PC-9 (cell line): ENCODE measurements at places on chromosomes 2 and 18. TPM values are rescaled to one million over a fixed set of nuclear protein-coding genes. Genes with fewer than 3 reads are reported as not detected.

The CTAGE1 gene
- total RNA-seq = not detected in 2 replicates

The GORASP2 gene
- total RNA-seq = 74.7 and 110 TPM in 2 replicates

The OR6B2 gene
- not detected in 2 replicates for total RNA-seq

The EFHD1 gene
- total RNA-seq = 10.6 and 15.0 TPM in 2 replicates

The DYTN gene
- total RNA-seq = not detected in 2 replicates

The PLGLB1 gene
- total RNA-seq = 2.7 and 5.7 TPM in 2 replicates

The STPG4 gene
- total RNA-seq = 6.5 and 8.7 TPM in 2 replicates

The SMCHD1 gene
- total RNA-seq = 44.9 and 73.7 TPM in 2 replicates

The CRYBA2 gene
- not detected in 2 replicates for total RNA-seq

The TEKT4 gene
- 0.15 TPM in 1 of 2 replicates, not detected in the other for total RNA-seq

GRCh38 chr18:24659827-24660720 lies 199.6 kb downstream of the HRH4 start:
- DNase-seq = no peak

DNA sequence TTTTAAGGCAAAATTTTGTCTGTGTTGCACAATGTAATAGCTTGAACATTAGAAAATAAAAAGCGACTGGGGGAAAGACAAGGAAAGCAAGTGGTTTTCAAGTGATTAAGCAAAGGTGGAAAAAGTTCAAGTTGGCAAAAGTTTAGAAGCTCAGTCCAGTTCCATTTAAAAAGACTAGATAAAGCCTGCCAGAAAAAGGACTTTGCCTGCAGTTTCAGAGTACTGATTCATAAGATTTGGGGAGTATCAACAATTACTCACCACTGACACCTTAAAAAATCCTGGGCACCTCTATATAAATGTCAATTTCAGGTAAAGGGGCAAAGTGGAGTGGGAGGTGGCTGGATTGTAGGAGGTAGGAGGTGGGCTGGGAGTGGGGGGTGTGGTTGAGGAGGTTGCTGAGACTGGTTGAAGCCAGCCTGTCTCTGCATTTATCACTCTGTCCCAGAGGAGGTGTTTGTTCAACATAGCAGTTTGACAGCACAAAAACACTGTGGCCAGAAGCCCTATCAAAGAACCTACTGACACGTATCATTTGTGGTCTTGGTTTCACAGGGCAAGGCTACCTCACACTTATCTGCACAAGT lies 14.6 kb downstream of the ZEB2 start:
- no peak for DNase-seq

DNA sequence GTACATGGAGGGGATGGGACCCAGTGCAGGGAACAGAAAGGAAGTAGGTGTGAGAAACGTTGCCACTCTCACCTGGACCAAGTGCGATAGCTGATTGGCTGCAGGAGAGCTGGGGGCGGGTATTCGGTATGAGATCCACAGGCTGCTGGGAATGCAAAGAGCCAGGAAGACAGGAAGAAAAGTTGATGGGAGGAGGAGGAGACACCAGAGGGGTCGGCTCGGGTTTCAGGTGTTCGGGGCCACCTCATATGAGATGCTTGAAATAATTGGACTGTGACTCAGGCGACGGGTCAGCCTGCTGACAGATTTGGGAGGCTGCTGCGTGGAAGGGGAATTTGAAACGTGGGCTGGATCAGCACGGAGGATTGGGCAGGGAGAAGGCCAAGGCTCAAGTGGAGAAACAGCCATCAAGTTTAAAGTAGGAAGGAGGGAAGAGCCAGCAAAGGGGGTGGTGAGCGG lies 65.1 kb downstream of the MRPS9 start:
- DNase-seq = no peak

DNA sequence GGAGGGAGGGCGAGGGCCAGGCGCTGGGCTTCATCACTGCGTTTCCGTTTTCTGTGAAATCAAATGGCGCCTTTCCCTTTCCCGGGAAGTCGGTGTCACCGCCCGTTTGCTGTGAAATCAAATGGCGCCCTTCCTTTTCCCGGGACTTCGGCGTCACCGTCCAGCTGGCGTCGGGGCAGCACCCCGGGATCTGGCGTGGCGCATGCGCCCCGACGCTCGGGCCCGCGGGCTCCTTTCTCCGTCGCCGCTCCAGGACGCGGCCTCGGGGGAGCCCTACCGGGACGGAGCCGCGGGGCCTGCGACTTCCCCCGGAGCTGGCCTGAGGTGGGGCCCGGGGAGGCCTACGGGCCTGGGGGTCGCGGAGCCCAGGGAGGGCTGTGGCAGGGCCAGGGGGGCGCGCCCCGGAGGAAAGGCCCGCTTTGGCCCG lies at the start of gene FAM228A:
Gene FAM228A (plus strand): TSS at position 203 of the 427 bp plus-strand sequence. CDS start 428 bp downstream, outside the sequence.
- DNase-seq = no peak

GRCh38 chr2:66525606-66526005 lies 90.7 kb downstream of the MEIS1 start:
- no peak for DNase-seq

GRCh38 chr2:76866464-76866863 lies 655.7 kb downstream of the LRRTM4 start:
- DNase-seq = no peak

GRCh38 chr2:101027852-101028251 lies 25.8 kb downstream of the RPL31 start:
- DNase-seq = no peak

DNA sequence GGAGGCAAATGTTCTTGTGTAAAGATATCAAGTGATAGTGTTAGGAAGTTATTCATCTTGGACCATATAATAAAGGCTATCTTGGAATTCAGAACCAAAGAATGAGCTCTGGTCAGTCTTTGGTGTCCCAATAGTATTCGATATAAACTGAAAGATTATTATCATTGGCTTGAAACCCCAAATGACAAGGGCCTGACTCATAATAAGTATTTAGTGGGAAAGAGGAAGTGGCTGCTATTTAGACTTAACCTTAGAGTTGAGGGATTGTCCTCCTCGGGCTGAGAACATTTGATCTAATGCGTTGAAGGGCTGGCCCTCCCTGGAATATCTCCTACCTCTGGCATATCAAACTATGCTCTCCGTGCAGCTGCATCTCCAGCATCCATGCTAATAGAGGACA lies 67.5 kb downstream of the CDH20 start:
- no peak for DNase-seq

- no peak for DNase-seq
Measured at GRCh38 chr2:170601489-170601888, 113.6 kb upstream of the SP5 start.

DNA sequence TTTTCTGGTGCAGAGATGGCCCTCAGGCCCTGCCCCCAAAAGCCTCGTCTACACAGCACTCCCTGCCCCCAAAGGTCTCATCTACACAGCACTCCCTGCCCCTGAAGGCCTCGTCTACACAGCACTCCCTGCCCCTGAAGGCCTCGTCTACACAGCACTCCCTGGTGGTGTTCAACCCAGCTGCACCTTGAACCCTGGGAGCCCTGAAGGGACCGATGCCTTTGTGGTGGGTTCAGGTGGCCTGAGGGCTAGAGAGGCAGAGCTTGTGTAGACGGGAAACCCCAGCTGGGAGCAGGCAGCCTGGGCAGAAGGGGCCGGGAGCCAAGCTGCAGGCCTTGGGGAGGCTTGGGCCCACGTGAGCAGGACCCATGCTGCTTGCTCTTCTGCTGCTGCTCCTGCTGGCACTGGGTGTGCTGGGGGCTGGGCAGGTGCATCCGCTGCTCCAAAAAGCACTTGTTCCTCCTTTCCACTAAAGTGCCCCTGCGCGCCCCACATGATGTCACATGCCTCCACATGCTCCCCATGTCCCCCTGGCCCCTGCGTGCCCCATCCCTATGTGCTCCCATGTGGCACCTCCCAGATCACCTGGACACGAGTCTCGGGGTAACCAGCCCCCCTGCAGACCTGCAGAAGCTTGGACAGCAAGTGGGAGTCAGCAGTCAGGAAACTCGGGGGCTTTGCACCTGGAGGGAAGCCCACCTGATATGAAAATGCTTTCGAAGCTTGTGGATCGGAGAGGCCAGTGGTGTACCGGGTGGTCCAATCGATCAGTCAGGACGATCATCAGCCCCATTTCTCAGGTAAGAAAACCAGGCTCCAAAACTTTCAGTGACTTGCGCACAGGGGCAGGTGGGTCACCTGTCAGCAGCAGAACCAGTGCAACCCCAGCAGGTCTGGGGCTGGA lies 94.9 kb upstream of the CTDP1 start:
- DNase-seq = no peak

DNA sequence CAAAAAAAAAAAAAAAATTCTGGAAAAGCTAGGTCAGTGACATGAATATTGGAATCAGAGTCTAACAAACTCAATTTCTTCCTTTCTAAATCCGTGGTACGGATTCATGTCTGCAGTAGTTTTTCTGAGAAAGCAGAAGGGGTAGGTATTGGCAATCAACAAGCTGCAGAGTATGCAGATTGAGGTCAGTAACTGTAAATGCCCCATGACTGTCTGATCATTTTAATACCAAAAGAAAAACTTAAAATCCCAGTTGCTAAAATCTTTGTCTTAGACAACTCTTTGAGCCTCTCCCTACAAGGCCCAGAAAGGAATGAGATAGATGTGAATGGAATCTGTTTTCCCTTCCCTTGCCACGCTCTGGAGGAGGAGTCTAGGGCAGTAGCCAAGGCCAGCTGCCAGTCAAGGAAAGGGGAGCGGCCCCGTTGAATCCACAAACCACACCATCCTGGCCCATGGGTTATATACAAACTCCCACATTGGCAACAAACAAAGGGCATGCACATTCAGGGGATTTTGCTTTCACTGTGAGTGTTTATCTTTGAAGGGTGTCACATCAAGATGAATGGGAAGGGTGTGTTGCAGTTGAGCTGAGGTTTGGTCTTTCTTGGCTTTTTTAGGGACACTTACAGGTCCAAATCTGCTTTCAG lies 6.1 kb upstream of the CASP8 start:
- no peak for DNase-seq

DNA sequence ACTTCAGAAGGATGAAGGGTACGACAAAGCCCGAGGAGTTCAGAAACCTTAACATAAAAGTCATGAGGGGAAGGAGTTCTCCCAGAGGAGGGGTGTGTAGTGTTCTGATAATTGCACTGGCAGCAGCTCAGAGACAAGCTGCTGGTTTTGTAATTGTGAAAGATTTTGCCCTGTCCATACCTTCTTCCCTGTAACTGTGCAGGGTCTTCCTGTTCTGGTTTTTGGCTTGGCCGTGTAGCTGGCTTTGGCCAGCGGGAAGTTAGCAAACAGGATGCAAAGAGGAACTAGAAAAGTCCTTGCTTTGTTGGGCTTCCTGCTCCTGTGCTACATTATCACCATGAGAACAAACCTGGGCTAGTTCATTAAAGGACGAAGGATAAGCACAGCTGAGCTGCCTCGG lies 160.8 kb downstream of the LPIN1 start:
- no peak for DNase-seq

GRCh38 chr2:156625360-156626170 lies 189.4 kb downstream of the GPD2 start:
- DNase-seq = no peak

GRCh38 chr18:2881840-2882195 lies 35.0 kb downstream of the EMILIN2 start:
- no peak for DNase-seq

DNA sequence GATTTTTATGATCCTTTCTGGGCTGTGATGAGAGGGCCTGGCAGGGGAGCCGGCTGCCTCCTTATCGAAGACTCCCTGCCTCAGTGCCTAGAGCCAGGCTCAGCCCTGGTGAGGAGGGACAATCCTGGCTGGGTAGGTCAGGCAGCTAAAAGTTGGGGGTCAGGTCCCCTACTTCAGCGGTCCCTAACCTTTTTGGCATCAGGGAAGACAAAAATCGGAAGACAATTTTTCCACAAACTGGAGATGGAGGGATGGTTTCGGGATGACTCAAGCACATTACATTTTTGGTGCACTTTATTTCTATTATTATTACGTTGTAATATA lies 53.1 kb downstream of the HS1BP3 start:
- no peak for DNase-seq

DNA sequence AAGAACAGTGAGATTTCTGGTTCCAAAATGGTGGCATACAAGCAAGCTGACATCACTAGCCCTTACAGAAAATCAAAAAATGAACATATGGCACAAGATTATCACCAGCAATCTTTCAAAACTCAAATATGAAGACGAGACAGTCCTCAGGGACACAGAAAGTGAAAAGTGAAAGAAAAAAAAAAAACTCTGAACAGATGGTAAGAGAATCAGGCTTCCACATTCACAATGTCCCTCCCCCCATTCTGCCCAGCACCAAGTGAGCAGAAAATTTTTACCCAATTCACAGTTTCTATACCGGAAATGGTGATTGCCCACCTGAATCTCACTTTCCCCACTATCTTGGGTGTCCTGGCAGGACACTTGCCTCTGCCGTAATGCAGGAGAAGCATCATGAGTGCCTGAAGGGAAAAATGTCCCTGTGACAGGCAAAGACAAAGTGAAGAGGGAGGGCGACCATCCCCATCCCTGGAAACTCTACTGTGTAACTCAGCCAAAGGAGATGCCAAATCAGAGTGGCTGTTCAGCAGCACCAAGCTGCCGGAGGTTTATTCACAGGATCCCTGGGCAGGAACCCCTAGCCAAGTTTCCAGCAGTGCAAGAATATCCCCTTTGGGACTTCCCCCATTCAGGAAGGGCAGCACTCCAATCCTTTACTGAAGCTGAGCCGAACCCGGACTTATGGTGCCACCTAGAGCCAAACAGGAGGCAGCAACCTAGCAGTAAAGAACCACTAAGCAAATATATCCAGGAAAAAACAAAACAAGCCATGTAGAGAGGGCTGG lies 312.2 kb downstream of the LRATD1 start:
- peak; percentile 43 for DNase-seq

DNA sequence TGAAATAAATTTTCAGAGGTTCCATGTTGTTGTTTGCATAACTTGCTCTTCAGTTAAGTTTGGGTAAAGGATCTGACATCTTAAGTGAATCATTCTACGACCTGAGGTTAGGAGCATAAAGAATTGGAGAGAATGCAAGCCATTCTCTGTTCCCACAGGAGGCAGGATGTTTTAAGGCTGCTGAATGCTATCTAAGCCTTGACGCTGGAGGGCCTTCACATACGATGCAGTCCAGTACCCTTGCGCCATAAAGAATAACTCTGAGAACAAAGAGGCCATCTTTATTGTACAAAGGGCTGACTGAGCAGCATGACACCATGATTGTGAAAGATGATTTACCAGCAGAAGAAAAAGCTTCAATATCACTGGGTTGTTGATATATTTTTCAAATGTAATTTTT lies 198.4 kb downstream of the NYAP2 start:
- DNase-seq = no peak

- DNase-seq = peak; percentile 60
Measured at GRCh38 chr18:22428672-22429071, 11.0 kb upstream of the CTAGE1 start.

- DNase-seq = no peak
Measured at GRCh38 chr2:176035013-176035691, 33.1 kb upstream of the LNPK start.

DNA sequence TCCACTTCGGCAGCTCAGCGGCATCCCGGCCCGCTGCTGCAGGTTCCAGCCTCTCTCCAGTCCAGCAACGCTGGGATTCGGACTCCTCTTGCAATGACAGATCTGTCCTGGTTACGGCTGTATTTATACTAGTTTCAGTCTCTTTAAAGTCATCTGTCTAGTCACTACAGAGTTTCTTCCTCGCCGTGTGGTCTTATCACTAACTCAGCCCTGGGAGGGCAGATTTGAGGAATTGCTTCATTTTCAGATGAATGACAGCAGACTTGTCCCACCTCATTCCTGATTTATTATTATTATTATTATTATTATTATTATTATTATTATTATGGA lies 2.2 kb downstream of the KLHL29 start:
- no peak for DNase-seq

- DNase-seq = peak; percentile 50
Measured at GRCh38 chr2:237171396-237171795, 85.7 kb downstream of the COPS8 start.
